Stimulated activated CD8-positive, alpha-beta memory T cell treated with anti-CD3 and anti-CD28 coated beads, Interleukin-2, amount 100 ng/mL, for 1 hour (primary cell): ENCODE measurements at places on chromosomes 11 and 22.

GRCh38 chr11:123519055-123519796 lies 89.2 kb downstream of the GRAMD1B start:
- DNase-seq = no peak

DNA sequence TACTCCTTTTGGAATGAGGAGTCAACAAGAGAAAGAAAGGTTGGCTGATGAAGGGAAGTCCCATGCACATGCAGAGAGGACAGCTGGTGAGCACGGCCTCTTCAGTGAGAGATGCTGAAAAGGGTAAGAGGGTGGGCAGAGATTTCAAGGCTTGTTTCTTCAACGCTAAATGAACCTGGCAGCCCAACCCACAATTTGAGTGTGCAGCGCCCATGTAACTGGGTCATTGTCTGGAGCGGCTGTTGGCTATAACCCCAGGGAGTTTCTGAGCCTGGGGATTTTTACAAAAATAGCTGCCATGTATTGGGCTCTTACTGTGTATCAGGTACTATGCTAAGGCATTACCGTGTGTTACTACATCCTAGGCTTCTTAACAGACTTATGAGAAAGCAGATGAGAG lies 594.1 kb downstream of the ETS1 start:
- no peak for DNase-seq

DNA sequence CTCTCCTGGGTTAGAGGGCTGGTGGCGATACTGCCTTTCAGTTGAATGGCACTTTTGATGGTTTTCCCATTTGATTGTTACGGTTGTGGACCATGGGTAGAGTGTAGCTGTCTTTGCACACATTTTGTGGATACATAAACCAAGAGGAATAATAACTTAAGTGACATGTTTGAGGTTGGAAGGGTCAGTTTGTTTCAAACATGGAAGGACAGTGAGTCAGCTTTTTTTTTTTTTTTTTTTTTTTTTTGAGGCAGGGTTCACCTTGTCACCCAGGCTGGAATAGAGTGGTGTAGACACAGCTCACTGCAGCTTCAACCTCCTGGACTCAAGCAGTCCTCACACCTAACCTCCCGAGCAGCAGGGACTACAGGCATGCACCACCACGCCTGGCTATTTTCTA lies 41.1 kb downstream of the PPFIA1 start:
- DNase-seq = no peak

DNA sequence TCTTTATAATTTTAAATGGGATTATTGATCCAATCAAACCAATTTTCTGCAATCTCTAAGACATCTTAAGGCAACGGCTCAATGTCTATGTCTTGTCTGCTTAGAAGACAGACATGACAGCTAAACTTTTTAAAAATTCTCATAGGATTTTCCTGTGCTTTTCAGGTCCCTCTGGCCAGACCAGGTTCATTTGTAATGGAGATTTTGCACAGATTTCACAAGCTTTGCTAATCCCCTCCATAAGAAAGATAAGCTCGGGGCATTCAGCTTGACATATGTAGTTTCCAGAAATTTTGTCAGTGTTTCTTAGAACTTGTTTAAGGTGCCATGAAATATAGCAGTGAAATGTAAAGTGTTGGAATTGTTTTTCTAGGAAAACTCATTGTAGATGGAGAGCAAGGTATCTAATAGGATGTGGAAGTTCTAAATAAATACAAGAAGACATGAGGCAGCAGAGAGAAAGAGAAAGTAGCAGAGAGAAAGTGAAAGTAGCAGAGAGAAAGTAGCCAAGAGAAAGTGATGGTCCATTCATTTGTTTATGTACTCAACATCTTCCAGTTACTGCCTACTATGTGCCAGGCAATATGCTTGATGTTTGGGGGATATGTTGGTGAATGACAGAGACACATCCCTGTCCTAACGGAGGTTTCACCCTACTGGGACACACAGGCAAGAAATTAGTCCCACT lies 219.1 kb upstream of the ARHGAP42 start:
- no peak for DNase-seq

DNA sequence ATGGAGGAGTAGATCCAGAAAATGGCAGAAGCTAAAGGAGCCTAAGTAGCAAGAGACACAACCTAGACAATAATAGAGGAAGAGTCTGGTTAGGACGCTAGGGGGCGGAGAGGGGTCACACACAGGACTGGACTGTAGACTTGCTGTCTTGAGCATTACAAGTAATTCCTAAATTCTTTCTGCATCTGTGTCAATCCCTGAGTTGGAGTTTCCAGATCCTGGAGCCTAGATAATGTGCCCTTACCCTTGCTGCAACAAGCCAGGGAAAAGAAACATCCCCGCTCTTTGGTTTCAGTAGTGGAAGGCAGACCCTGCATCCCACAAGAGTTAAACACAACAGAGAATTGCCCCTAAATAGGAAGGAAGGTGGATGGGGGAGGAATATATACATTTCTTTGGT lies 14.9 kb upstream of the CCDC73 start:
- no peak for DNase-seq

DNA sequence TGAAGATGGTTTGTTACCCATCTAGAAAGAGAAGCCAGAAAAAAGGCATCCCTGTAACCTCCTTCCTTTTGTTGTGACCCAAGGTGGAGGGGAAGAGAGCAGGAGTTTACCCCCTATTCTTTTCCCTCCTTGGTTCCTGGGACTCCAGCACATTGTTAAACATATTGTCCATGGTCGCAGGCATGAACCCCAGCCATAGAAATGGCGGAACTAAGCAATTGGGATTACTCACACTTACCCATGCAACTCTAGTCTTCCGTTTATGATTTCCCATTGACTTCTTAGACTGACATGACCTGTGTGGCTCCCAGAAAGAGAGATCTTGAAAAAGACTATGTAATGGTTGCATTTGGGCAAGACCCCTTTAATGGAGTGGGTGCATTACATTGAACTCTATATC lies 45.4 kb downstream of the OR4C46 start:
- no peak for DNase-seq

GRCh38 chr11:118418766-118419165 lies 17.4 kb downstream of the ATP5MG start:
- no peak for DNase-seq

- peak; percentile 33 for DNase-seq
These were observed 7.6 kb downstream of the SLC29A2 start for GRCh38 chr11:66363805-66364535.

DNA sequence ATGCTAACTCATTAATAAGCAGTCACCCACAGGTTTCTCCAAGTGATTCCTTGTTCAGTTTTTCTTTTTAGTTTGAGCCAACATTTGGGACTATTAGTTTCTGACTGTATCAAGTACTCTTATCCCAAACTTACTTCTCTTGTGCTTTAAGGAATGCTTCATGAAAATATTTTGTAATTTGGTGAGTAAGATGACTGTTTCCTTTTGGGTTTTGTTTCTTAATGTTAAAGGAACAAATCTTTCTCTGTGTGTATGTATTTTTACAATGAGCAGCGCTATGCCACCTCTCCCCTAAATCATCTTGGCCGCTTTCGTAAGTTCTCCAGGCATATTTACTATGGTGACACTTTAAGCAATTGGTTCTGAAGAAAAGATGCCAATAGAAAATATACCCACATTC lies 72.4 kb downstream of the LDLRAD3 start:
- no peak for DNase-seq

GRCh38 chr22:44482776-44483175 lies 15.3 kb downstream of the RTL6 start:
- DNase-seq = no peak

DNA sequence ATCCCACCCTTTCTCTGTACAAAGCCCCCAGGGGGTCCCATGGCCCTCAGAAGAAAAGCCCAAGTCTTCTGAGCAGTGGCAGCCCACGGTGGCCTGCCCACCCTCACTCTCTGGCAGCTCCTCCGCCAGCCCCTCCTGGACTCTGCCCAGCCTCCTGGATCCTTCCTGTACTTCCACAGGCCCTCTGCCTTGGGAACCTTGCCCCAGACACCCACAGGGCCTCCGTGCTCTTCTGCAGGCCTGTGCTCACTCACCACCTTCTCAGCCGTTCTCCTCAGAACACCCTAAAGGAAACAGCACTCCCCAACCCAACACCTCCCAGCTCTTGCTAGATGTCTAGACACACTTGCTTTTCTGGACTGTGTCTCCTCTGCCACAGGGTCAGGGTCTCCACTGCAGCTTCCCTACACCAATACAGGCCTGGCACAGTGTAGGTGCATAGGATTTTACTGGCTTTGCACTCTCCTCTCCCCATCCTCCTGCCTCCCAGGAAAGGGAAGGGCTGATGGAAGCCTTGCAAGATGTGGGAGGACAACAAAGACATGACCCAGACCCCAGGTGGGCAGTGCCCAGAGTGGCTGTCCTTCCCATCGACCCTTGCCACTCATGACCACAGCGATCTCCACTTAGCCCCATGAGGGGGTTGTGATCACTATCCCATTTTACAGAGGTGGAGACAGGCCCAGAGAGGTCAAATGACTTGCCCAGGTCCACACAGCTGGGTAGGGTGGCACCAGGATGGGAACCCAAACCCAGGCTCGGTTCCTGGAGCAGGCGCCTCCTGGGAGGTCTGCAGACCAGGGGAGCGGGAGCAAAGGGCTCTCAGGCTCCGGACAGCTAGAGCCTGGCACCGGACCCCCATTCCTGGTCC lies 2.0 kb downstream of the SCARF2 start:
- DNase-seq = no peak

DNA sequence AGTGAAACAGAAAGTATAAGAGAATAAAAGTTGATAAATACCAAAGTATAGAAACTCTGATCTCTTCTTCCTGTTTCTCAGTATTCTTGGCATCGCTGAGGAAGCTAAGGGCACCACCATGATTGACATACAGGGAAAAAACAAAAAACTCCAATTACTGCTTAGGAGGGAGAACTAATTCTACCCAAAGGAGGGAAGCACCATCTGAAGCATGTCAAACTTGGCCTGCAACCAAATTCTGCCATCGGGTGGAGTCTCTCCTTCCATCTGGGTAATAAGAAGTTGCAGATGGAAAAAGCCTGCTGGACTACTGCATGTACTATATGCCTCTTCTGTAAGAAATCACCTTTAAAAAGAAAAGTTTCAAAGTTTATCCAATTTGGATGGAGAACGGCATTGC lies 30.5 kb upstream of the PPP2R1B start:
- DNase-seq = no peak

DNA sequence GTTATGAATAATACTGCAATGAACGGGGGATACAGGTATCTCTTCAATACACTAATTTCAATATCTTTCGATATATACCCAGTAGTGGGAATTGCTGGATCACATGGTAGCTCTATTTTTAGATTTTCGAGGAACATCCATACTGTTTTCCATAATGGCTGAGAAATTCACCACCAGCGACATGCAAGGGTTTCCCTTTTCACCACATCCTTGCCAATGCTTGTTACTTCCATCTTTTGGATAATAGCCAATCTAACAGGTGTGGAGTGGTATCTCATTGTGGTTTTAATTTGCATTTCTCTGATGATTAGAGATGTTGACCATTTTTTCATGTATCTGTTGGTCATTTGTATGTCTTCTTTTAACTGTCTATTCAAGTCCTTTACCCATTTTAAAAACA lies 5.9 kb downstream of the IL10RA start:
- no peak for DNase-seq

- DNase-seq = no peak
These were observed 1059.7 kb downstream of the OPCML start for GRCh38 chr11:132472411-132473172.

- DNase-seq = no peak
These were observed 16.1 kb downstream of the MUC5B start for GRCh38 chr11:1238767-1239595.

DNA sequence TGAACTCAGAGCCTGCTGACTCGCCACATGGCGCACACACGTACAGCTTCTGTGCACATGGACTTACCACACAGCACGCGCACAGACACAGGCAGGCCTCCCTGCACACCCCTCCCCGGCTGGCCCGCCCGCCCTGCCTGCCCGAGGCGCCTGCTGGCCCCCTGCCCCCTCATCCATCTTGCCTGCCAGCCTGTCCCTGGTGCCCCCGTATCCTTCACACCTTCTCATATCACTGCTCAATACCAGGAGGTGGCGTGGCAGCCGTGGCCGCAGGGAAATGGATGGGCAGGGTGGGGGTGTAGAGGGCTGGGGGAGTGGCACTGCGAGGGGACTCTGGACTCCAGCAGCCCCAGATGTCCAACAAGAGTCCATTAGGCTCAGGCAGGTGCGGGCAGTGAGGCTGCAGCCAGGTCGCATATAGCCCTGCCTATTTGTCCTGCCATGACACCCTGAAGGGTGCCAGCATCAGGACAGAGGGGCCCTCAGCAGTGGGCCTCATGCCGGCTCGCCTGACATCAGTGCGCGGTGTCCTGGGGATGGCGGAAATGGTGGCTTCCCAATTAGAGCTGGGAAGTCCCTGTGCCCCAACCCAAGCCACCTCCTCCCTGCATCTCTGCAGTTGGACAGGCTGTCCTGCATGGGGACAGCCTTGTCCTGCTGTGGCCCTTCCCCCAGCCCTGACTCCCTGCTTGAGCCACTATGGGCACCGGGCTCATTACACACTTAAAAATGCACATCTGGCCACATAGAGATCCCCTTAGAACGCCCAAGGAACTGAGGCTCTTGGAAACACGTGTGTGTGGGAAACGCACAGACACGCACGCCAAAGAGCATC lies 2.0 kb upstream of the TBX10 start:
- no peak for DNase-seq

DNA sequence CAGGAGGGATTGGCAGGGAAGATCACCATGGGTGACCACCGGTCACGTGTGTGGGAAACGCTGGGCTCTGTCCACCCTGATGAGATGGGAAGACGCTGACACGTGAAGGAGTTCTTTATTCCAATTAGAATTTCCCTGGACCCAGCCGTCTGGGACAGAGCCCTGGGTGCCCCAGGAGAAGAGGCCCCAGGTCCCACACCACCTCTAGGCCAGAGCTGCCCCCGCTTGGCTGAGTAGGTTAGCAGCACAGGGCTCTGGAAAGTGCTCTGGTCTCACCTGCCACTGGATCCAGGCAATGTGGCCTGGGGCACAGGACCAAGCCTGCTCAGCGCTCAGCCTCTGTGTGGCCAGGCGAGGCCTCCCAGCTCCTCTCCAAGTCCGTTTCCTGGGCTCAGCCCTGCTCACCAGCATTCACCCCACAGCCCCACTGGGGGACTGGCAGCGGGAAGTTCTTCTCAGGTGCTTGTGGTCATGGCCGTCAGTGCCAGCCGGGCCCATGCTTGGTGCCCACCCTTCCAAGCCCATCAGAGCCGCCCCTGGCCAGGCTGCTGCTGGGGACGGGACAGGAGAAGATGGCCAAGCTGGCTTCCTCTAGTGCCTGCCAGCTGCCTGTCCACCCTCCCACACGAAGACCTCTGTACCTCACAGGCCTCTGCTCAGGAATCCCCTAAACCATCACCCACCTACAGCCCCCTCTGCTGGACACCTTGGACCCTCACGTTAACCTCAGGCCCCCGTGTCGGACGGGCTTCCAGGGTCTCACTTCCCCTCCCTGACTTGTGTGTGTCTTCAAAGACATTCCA lies 62.5 kb upstream of the FGF3 start:
- DNase-seq = no peak

GRCh38 chr11:57248780-57249383 lies 11.8 kb upstream of the APLNR start:
- DNase-seq = no peak

- DNase-seq = no peak
These were observed 1676.0 kb upstream of the RAG2 start for GRCh38 chr11:38274031-38274430.
